SJSA1 (cell line): ENCODE measurements at places on chromosomes 16 and 17. TPM values are rescaled to one million over a fixed set of nuclear protein-coding genes. Genes with fewer than 3 reads are reported as not detected.

DNA sequence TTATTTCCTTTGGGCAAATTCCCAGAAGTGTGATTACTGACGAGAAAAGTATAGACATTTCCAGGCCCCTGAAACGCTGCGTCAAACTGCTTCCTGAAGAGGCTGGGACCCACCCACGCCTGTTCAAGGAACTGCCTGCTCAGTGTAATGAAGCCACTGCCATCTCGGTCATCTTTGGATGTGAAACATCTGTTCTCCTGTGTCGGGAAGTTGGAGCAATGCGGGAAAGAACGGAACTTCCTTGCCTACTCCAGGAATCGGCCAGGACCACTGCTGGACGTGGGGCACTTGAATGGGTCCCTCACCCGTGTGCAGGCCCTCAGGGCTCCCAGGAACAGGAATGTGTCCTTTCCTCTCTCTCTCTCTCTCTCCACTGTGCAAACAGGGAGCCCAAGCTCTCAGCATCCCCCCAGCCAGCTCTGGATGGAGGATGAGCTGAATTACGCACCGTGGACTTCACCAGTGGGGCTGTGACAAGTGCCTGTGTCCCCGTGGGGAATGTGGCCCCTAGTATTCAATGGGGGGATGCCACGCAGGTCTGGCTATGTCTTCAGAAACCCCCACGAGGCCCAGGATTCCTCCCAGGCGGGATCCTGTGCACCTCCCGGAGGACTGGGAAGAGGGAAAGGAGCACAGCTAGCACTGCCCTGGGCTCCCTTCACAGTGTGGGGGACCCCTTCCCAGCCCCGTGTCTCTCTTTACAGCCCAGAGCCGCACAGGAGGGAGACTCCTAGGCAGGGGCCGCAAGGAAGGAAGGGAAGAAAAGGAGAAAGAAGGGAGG is 18.3 kb upstream of the LITAF start:
- no peak for DNase-seq

- no peak for DNase-seq
Measured at GRCh38 chr17:64200080-64201032, 62.7 kb downstream of the TEX2 start.

DNA sequence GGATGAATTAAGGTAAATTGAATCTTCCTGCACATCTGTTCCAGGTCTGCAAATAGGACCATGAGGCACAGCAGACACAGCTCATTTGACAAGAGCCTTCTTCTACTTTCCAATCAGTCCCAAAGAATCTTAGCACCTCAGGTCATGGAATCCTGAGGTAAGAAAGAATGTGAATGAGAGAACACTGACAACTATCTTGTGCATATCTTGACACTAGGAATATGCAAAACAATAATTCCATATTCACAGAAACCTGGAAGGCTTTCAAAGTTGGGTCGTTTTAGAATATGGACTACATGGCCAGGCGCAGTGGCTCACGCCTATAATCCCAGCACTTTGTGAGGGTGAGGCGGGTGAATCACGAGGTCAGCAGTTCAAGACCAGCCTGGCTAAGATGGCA is 1009.4 kb upstream of the GOT2 start:
- DNase-seq, result no peak

GRCh38 chr16:11067697-11068141 is 123.4 kb downstream of the CLEC16A start:
- DNase-seq, result no peak

GRCh38 chr16:87705771-87706277 is 60.0 kb downstream of the KLHDC4 start:
- DNase-seq, result no peak

DNA sequence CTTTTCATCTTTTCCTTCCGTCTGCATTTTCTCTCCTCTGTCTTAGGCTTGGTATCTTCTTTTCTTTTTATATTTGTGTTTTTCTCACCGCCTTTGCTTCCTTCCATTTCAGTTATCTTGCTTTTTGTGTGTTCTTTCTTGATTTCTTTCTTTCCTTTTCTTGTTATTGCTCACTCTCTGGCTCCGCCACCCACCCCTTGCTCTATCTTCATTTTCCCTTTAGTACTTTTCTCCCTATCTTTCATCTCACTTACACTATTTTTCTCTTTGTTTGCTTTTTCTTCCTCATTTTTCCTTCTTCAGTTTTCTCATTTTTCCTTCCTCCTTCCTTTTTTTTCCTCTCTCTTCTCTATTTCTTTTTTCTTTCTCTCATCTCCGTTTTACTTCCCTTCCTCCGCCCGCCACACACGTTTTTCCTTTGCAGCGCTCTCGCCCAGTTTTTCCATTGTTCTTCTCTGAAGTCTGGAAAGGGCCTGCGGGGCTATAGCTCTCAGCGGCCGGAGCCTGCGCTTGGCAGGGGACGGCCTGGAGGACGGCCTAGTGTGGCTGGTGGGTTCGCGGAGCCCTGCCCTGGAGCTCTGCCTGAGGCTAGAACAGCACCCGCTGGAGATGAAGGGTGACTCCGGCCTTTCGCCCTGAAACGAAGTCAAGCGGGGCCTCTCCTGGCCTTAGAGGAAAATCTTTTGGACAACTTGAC is 5.2 kb upstream of the HOXB13 start:
- no peak for DNase-seq

DNA sequence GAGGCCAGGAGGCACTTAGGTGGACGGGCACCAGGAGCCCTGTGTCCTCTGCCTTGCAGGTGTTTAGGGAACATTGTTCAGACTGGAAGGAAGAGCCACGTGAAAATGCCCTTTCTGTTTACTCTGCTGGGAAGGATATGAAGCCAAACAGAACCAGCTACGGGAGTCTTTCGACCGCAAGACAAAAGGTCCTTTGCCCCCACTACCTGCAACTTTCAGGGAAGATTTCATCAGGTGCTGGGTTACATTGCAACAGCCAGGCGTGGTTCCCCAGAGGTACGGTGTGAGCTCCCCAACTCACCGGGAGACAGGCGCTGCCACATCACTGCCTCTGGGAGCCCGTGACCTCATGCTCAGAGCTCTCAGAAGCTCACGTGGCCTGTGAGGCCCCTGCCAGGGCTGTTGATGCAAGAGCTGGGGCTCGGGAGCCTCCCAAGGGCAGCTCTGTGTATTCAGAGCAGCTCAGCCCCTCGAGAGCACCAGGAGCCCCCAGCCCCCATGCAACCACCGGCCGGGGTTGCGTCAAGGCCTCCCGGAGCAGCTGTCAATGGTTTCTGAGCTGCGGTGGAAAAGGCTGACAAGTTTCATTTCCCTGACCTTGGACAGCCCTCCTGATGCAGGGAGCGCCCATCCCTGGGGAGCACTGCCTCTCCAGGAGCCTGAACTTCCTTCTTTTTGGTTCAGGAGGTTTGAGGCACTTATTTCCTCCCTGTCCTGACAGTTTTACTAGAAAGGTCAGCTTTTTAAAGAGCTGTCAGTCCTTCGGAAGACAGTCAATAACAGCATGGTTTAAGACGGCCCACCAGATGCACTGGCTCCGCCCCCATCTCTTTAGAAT is 42.1 kb downstream of the TBC1D16 start:
- no peak for DNase-seq

GRCh38 chr17:57876866-57877237 is 27.0 kb upstream of the MRPS23 start:
- DNase-seq, result no peak

DNA sequence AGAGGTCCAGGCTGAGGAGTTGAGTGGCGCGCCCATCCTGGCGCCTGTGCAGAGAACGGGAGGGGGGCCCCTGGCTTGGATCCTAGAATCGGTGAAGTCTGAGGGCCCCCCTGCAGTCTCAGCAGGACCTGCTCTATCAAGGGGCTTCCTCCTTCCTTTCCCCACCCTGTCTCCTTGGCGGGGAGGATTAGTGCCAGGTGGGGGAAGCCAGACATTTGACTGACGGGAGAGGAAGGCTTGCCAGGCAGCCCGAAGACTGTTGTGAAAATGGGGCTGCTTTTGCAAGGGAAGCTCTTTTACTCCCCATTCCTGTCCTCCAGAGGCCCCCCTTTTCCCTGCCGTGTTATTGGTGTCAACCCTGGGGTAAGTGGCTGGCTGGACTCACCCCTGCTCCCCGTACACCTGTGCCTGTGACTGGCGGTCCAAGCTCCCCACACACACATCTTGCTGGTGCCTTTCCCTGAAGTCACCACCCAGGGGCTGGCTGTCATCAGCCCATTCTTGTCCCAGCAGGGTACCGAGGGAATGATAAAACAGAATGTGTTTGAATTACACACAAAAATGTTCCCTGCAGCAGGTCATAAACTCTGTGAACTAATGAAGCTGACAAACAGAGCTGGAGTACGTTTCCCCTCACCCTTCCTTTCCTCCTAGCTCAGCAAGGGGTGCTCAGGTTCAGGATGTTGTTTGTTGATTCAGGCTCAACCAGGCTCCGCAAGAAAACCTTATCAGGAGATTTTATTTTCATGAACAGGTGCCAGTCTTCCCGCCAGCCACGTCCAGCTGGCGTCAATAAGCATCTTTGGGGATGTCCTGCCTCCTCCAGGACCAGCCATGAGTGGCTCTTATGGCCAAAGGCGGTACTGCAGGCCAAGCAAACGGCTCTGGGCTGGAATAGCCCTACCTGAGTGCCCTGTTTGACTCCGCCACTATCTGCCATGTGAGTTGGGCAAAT is 4.4 kb upstream of the ARMC7 start:
- no peak for DNase-seq

GRCh38 chr17:64063088-64063487 is 42.7 kb upstream of the ICAM2 start:
- DNase-seq, result no peak

DNA sequence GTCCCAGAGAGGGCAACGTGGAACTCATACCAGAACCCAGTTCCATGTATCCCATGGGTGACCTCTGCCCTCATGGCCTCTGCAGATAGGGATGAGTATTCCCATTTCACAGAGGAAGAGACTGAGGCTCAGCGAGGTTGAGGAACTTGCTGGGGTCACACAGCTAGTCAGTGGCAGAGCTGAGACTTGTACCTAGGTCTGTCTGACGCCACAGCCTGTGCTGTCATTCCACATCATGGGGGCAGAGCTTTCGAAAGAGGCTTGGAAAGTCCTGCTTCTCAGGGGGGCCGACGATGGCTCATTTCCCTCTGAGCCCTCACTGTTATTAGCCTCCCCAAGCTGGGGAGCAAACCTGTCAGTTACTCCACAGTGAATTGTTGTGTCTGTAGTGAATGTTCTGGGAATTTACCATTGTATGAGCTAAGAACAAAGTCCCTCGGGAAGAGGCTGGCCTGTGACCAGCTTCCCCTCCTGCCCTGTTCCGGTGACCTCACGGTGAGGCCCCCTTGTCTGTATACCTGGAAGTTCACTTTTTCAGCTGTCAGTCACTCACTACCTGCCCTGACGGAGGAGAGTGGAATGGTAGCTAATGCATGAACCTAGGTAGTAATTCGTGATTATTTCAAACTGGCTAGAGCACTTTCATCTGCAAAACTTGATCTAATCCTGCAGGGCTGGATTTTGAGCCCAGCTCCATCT is 8.9 kb downstream of the METTL22 start:
- no peak for DNase-seq

- DNase-seq, result no peak
Measured at GRCh38 chr16:29845656-29846055, 17.4 kb downstream of the CDIPT start.

DNA sequence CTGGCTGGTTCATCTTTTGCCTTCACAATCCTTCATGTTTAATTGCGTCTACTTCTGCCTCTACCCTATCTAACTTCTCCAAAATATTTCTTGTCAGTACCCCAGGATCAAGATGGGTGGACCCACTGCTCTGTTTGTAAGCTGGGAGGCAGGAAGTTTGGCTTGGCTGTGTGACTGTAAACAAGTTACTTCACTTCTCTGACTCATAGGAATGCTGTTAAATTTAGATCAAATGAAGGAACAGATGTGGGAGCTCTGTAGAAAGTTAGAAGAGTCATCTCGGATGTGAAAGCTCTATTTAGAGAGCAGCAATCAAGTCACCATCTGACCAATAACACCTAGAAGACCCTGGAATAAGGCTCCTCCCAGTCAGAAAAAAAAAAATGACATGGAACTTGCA is 55.2 kb upstream of the MRTFB start:
- DNase-seq, result peak; percentile 63

DNA sequence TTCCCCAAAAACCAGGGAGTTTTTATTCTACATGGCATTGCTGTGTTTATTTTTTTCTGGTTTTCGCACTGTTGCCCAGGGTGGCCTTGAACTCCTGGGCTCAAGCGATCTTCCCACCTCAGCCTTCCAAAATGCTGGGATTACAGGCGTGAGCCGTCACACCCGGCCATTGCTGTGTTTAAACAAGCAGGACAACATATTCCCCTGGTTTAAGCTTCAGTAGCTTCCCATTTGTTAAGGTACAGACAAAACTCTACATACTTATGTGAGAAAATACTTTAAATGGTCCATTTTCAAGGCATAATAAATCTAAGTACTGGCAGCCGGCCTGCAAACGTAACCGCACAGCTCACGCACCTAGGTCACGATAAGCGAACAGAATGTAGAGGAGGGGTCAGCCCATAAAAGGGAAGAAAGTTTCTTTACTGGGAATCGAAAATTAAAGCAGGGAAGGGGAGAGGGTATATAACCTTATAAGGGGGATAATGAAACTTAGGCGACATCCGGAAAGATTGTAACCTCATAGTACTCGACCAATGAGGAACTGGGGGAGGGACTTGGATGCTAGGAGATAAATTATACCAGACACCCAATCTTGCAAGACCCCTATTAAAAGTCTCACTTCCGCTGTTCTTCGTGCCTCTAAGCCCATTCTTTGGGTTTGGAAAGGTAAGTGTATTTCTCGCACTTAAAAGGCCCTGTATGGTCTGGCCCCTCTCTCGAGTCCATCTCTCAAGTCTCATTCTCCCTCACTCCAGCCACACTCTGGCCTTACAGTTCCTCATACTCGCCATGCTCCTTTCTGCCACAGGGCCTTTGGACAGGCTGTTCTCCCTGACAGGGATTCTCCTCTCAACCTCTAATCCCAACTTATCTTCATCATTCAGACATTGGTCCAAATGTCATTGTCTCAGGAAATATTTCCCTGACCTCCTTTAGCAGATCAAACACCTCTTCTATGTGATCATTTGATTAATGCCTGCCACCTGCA is 59.2 kb downstream of the TEX14 start:
- DNase-seq, result no peak

- DNase-seq, result peak; percentile 74
Measured at GRCh38 chr16:30941600-30942425, 7.1 kb upstream of the ORAI3 start.

DNA sequence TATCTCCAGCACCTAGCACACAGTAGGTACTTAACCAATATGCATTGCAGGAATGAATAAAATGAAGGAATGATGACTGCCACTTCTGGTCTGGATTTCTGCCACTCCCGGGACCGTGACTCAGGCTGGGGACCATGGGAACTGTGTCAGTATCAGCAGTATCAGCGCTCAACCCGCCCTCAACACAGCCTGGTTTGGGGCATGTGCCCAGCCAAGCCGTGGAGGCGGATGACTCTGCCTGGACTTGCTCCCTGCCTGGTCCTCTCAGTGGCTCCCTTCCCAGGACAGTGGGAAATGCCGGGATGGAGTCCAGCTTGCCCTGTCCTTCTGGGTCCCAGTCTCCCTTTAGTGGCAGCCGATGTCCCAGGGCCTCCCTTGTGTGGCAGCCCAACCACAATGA is 55.1 kb downstream of the SRCIN1 start:
- DNase-seq, result no peak

GRCh38 chr16:9047689-9048301 is 43.6 kb upstream of the HAPSTR1 start:
- DNase-seq, result peak; percentile 99

- DNase-seq, result no peak
Measured at GRCh38 chr16:3216263-3216640, 18.7 kb downstream of the ZNF200 start.

Gene TPSB2
- not detected in 2 replicates for total RNA-seq

Gene ZNF423
- total RNA-seq, result 3.0 and 5.4 TPM in 2 replicates

Gene LGALS9
- 0.50 TPM in 1 of 2 replicates, not detected in the other for total RNA-seq

Gene TIGD7
- total RNA-seq, result 2.1 and 11.1 TPM in 2 replicates

Gene VASN
- 85.4 and 93.6 TPM in 2 replicates for total RNA-seq

Gene TERB1
- total RNA-seq, result 0.05 TPM in 1 of 2 replicates, not detected in the other

Gene ZFPM1
- 0.38 and 0.92 TPM in 2 replicates for total RNA-seq

Gene KRT25
- total RNA-seq, result not detected in 2 replicates
